LNCaP clone FGC (cell line): ENCODE measurements at places on chromosomes 5 and 9.
A peak's percentile ranks its signal among the peaks of the same experiment; 100 is the strongest.

DNA sequence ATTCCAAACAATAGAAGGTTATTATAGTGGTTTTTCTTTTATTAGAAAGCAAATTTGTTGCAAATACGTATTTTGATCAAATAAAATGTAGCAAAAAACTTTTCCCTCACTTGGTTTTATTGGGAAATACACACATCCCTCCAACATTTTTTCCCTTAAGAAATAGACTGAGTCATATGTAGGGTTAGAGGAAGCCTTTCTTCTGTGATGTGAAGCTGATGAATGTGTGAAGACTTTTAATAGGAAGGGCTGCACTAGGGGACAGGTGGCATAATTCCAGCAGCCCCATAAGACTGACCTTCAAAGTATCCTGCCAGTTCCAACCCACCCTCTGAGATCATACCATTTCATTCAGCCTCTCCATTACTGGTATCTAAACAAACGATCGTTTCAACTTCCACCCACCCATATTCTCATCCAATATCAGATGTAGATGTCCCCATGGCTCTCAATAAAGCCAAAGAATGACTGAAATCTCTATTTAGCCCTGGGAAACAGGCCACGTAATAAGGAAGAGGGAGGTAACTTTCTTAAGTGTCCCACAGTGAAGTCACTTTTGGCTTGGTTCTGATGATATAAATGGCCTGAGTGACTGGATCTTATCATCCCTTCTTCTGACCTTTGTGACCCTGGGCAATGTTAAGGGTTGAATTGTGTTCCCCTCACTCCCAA, 64.7 kb upstream of the LPAR1 start:
- no peak for DNase-seq

DNA sequence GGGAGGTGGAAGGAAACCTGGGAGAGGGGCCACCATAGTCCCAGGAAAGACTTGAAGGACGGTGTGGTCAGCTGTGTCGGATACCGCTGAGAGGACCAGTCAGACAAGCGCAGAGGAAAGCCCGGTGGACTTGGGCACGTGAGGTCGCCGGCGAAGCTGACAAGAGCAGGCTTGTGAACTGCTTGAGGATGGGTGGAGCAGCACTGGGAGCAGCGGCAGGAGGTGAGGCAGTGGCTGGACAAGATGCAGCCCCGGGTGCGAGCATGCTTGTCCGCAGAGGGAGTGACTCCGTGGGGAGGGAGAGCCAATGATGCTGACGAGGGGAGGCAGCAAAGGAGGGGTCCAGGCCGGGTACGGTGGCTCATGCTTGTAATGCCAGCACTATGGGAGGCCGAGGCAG, 18.3 kb upstream of the CD74 start:
- DNase-seq, result no peak

GRCh38 chr5:117713585-117714198, 1139.1 kb upstream of the SEMA6A start:
- DNase-seq, result no peak

DNA sequence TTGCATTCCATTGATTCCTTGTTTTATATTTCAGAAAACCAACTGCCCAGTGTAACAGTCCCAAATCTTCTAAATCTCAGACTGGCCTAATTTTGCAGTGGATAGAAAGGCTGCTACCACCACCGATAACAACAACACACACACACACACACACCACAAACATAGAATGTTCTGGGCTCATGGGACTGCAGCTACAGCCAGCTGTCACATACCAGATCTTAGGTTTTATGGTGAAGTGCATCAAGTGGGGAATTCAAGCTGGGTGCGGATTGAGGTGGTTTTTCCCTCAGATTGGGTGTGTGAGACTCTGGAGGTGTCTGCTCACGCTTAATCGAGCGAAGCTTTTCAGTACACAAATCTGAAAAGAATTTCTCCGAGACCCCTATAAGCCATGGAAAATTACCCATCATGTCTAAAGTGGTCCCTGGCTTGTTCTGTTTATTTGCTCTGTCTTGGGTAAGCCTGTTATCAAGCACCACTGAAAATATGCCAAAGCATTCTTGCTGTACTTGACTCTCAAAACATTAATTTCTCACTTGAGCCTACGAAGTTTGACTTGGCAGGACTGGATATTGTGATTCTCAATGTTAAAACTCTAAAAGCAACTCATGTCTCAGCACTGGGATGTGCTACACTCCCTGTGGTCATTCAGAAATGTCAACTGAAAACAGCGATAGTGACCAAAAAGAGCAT, 71.1 kb downstream of the ALDH7A1 start:
- no peak for DNase-seq

DNA sequence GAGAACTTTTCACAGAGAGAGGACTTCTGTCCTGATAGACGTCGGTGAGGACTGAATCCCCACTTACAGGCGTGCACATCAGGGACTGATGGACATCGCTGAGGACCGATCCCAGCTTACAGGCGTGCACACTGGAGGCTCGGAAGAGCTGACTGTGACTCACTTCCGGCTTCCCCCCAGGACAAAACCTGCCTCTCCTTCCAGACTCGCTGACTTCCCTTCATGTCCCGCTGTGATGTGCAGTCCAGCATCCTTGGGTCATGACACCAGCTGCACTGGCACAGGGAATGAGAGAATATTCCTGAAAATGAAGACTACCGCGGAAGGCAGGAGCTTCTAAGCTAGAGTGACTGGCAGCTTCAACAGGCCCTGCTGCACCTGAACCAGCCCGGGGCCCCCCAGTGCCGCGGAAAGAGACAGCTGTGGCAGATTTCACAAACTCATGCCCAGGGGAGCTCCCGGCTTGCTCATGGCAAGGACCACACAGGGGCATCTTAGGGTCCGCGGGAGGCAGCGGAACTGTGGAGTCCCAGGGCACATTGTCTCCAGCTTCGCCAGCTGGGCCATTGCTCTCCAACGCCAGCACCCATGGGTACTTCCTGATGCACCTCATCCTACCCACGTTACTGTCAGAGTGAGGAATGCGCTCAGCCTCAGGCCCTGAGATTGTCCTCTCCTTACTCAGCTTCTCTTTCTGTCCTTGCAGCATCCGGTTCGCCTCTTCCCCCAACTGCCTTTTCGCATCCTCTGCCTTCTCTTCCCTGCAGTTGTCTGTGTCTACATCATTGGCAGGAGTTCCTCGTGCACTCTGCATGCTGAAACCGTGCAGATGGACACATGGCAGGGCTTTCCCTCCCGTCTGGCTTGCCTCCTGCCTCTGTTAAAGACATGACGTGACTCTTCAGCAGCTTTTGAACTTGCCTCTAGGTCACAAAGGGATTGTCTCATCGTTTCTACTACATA, 29.5 kb downstream of the SURF6 start:
- no peak for DNase-seq

- DNase-seq, result peak; percentile 73
These were observed 21.9 kb upstream of the VDAC1 start for GRCh38 chr5:134026521-134027287.

DNA sequence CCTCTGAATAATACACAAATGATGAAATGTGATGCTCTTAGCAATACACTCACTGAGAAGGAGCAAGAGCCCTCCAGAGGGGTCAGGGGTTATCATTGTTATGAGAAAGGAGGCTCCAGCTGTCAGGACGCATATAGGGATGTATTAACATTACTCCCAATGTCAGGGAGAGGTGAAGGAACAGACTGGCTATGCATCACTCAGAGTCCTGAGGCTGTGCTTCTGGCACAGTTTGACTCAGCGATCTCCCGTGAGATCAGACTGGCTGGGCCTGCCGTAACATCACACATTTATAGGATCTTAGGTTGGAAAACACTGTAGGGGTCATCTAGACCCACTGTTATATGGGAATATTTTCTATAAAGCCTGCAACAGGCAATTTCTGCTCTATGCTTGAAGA, 226.5 kb upstream of the GLRA1 start:
- DNase-seq, result no peak

- DNase-seq, result no peak
These were observed 18.5 kb downstream of the AGTPBP1 start for GRCh38 chr9:85723215-85723614.

DNA sequence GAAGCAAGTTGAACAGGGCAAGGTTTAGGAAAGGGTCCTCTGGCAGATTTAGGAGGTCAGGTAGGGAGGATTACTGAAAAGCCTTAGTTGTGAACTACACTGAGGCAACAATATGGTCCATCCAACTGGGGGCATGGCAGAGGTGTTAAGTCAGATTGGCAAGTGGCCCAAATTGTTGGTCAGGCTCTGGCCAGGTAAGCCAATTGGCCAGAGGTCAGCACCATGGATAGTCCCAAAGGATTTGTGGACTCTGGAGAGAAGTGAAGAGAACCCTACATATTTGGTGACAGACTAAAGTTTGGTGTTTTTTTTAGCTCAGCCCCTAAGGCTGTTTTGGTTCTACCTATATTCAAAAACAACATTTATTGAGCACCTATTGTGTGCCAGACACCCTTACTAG, 39.1 kb upstream of the RASGRF2 start:
- no peak for DNase-seq

- DNase-seq, result no peak
These were observed 45.9 kb downstream of the RANBP17 start for GRCh38 chr5:170907758-170908157.

- no peak for DNase-seq
These were observed 37.3 kb downstream of the ARHGAP26 start for GRCh38 chr5:142807372-142807911.

DNA sequence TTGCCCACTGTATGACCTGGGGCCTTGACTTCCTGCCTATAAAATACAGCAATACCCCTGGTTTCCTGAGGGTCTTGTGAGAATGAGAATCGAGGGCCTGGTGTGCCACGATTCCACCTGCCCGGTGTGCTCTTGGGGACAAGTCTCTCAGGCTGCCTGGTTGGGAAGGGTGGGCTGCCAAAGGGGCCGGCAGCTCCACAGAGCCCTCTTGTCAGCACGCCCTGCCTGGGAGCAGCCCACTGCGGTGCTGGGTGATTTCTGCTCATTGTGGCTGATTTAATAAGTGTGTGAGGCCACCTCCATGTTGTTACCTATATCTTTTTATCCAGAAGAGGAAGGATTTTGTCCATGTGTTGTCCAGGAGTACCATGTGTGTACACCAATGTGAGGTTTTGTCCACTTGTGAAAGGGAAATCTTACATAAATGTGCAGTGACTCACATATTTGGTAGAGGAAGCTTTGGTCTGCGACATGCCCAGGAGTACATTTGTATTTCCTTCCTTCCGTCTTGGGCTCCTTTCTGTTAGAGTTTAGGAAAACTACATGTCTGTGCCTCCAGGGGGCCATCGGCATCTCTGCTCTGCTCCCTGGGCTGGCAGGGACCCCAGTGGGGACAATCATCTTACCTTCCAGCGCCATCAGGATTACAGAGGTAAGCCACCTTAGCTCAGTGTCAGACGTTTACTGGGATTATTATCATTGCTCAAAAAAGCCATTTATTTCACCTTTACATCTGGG, 108.6 kb downstream of the PHF2 start:
- no peak for DNase-seq

DNA sequence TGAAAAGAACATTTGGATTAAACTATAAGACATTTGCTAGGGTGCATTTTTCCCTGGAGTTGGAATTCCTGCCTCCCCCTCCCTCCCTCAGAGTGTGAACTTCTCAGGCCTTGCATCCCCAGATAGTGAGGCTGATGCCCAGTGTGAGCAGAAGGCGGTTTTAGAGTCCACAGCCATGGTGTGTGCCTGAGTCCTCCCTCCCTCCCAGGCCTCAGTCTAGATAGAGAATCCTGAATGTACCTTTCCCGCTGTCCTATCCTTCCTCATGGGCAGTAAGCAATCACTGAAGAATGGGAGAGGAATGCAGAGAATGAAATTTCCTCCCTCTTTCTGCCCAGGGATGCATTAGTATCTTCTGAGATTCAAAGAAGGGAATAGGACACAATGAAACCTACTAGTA, 108.5 kb downstream of the RASGRF2 start:
- DNase-seq, result no peak

- no peak for DNase-seq
These were observed 24.3 kb upstream of the POMT1 start for GRCh38 chr9:131478421-131478868.

GRCh38 chr5:40823459-40823858, 11.6 kb downstream of the RPL37 start:
- no peak for DNase-seq

DNA sequence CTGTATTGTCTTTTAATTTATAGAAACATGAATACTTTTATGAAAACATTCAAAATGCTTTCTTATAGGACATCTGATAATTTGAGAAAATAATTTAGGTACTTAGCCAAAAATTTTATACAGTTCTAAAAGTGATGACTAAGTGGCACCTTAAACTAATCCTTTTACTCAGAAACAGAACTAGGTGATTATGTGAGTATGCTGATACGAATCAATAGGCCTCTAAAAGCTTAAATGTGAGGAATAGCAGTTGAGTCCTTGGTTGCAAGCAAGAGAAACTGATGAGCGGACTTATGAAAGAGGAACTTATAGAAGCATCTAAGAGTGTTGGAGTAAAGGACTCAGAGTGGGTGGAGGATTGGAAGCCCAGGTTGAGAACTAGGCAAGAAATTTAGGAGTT, 26.4 kb downstream of the ANXA1 start:
- no peak for DNase-seq

DNA sequence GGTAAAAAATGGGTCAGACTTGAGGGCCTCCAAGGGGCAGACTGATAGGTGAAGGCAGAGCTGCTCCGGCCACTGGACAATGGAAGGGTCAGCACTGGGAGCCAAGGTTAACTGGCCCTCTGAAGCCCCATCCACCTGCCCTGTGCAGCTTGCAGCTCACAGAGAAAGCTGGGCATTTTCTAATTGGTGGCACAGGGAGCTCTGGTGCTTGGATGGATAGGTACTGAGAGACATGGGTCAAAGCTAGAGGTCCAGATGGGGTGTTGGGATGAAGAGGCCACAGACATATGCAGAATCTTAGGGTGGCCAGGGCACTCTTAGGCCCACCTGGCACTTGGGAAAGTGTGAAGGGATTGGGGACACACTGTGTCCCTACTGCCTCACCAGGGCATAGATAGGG, 29.5 kb upstream of the SARDH start:
- no peak for DNase-seq

DNA sequence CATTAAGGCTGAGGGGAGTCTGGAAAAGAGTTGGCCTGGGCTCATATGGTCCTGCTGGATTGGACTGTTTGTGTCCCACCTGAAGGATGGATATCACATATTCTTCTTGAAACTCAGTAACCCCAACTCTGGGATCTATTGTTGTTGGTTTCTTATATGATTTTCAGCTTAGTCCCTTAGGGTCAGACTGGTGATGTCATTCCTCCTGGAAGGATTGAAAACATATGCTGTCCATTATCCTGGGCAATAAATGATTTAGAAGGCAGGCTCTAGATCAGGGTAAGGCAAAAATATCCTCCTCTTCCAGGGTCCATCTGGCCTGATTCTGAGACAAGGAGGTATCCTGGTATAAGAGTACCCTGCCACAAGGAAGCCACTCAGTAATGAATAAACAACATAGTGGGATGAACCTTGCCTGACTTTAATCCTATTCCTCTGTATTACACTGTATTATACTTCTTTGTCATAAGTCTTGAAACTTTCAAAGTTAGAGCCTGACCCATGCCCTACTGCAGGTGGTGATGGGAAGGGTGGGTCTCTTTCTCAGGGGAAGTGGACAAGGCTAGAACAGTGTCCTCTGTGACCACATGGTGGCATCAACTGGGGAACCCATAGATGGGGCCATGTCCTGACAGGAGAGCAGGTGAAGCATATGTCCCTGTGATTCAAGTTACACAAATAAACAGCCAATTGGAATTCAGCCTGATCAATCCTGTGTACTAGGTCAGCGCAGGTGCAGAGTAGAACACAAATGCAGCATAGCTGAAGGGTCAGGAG, 454.4 kb upstream of the TRPC7 start:
- DNase-seq, result no peak
